Stimulated activated CD4-positive, alpha-beta T cell treated with anti-CD3 and anti-CD28 coated beads, Interleukin-12 subunit alpha, Interleukin-12 subunit beta, amount 100 ng/mL, for 48 hours (primary cell): ENCODE measurements at places on chromosomes 5 and 9.

DNA sequence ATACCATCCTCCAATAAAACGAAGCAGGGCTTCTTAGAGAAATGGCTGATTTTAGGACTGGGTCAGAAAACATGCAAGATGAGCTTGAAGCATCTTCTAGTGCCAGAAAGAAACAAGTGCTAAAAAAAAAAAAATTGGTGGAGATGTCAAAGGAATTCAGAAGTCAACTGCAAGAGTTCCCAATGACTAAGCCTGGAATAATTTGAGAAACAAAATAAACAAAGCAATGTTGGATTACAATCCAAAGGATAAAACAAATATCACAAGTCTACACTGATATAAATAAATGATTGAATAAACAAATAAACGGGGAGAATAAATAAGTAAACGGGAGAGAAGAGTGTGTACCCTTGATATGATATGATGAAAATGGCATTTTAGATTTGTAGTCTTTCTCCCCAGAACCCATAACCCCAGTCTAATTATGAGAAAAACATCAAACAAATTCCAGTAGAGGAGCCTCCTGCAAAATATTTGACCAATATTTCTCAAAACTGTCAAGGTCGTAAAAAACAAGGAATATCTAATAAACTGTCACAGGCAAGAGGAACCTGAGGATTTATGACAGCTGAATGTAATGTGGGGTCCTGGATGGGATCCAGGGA lies 63.5 kb upstream of the CCL21 start:
- DNase-seq: no peak

GRCh38 chr5:9284781-9285307 lies 261.0 kb downstream of the SEMA5A start:
- no peak for DNase-seq

DNA sequence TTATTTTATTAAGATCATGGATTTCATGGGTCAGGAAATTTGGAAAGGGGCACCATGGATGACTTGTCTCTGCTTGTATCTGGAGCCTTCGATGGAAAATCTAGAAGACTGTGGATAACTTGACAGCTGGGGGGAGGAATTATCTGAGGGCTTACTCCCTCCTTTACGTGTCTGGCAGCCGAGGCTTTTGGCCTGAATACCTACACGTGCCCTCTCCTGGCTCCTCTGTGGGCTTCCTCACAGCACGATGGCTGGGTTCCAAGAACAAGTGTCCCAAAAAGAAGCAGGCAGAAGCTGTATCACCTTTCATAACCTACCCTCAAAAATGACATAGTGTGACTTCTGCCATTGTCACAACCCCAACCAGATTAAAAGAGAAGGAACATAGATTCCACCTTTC lies 228.9 kb downstream of the GRIA1 start:
- no peak for DNase-seq

- DNase-seq: no peak
Measured at GRCh38 chr5:168883281-168883741, 304.1 kb upstream of the PANK3 start.

GRCh38 chr9:69195668-69196067 lies 21.6 kb downstream of the TJP2 start:
- no peak for DNase-seq
